ENCODE measurements at places on chromosomes 1 and 21. TPM values are rescaled to one million over a fixed set of nuclear protein-coding genes. Genes with fewer than 3 reads are reported as not detected.

PLOD1 gene
- total RNA-seq, result 36.3 TPM

DNA sequence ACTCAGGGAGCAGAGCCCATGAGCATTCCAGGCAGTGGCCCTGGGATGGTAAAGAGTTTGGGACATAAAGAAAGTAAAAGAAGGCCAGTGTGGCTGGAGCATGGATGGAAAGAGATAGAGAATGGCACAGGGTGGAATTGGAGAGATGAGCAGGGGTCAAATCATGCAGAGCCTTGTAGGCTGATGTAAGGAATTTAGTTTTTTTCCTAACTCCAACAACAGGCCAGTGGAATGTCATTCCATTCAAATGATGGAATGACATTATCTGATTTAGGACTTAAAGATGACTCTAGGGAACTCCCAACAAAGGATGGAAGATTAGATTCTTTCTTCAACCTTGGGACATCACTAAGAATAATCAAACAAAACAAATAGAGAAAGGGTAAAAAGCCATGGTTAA is 12.8 kb upstream of the S100A2 start:
- H3K36me3 ChIP-seq, result no peaks in the 10 kb centered on the region
- H3K27me3 ChIP-seq, result no peaks in the 10 kb centered on the region
- no peak for DNase-seq
- H3K27ac ChIP-seq, result no peak overlapping the region
- H3K4me3 ChIP-seq, result no peak overlapping the region

SYT6 gene
- total RNA-seq, result 0.60 TPM

HHIPL2 gene
- not detected for total RNA-seq

DNA sequence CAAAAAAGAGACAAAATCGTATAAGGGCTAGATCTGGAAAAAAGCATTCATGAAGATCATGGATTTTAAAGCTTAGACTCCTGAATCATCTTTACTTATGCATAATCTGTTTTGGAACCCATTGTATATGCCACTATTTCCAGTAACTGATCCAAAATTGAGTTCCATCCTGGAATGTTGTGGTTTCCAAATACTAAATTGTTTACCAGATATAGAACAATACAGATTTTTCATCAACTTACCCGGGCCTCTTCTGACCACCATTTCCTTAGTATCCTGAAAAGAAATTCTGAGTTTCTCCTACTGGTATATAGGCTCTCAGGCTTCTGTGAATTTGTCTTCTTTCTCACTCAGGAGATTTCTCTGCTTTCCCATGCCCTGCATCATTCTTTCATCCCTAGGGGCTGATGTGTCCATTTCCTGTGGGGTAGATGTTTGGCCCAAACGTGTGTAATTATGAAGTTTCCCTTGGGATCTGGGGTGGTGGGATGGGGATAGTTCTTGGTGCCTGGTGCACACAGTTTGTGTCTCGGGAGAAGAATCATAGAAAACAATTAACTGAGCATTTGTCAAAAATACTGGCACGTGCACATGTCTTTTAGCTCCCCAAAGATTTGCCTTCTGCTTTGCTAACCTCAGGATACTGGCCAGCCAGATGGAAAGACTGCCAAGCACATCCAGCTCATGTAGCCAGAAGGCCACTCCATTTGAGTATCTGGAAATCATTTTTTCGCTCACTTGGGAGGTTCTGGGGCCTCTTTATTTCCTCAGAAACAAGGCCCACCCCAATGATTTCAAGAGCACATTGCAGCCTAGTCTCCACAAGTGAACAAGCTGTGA is 127.8 kb downstream of the NTMT2 start:
- H3K36me3 ChIP-seq, result no peaks in the 10 kb centered on the region
- no peak overlapping the region for H3K4me3 ChIP-seq
- no peaks in the 10 kb centered on the region for H3K27me3 ChIP-seq
- peak; percentile 62 for DNase-seq
- H3K4me1 ChIP-seq, result no peaks in the 10 kb centered on the region

GIPC2 gene
- 1.6 TPM for total RNA-seq

EFNA4 gene
- total RNA-seq, result 0.83 TPM

PTPRU gene
- 51.4 TPM for total RNA-seq

PDPN gene
- total RNA-seq, result 27.9 TPM

DNA sequence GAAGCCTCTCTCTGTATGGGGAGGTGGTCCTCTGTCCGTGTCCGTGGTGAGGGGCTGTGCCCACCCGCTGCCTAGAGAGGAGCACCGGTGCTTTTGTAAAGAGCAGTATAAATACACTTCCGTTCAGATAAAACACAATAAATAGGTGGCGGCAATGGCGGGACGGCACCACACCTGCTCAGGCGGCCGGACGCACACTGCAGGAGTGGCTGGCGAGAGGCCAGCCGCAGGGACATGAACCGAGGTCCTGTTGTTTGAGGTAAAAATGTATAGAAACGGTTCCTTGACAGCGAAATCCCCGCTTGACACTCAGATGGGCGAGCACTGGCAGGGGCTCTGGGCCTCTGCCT is 40.8 kb downstream of the KRTAP10-1 start:
- no peak overlapping the region for H3K4me3 ChIP-seq
- H3K36me3 ChIP-seq, result no peaks in the 10 kb centered on the region
- DNase-seq, result no peak
- no peaks in the 10 kb centered on the region for H3K4me1 ChIP-seq

GRCh38 chr1:183106746-183107145 is 79.3 kb upstream of the LAMC2 start:
- H3K27me3 ChIP-seq, result no peaks in the 10 kb centered on the region
- DNase-seq, result no peak
- no peak overlapping the region for H3K4me3 ChIP-seq
- peaks cover 19% of the 10 kb centered on the region for H3K36me3 ChIP-seq
- peaks cover 64% of the 10 kb centered on the region for H3K4me1 ChIP-seq

- peak overlapping the region; percentile 38 for H3K4me3 ChIP-seq
- no peak overlapping the region for H3K27ac ChIP-seq
- H3K4me1 ChIP-seq, result no peaks in the 10 kb centered on the region
- H3K27me3 ChIP-seq, result no peaks in the 10 kb centered on the region
- DNase-seq, result no peak
These were observed 867 bp downstream of the PTPRC start for GRCh38 chr1:198639671-198640143.

DNA sequence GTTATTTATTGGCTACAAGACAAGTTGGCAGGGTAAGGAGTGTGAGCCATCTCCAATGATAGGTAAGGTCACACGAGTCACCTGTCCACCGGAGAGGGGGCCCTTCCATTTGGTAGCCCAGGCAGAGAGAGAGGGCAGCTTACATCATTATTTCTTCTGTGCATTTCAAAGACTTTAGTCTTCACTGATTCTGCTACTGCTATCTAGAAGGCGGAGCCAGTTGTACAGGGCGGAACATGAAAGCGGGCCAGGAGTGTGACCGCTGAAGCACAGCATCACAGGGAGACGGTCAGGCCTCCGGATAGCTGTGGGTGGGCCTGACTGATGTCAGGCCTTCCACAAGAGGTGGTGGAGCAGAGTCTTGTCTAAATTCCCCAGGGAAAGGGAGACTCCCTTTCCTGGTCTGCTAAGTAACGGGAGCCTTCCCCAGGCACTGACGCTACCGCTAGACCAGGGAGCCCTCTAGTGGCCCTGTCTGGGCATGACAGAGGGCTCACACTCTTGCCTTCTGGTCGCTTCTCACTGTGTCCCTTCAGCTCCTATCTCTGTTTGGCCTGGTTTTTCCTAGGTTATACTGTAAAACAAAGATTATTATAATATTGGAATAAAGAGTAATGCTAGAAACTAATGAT is 36.7 kb downstream of the ZNF695 start:
- H3K27me3 ChIP-seq, result no peaks in the 10 kb centered on the region
- peak overlapping the region; percentile 40 for H3K4me3 ChIP-seq
- DNase-seq, result peak; percentile 62
- H3K27ac ChIP-seq, result no peak overlapping the region
- no peaks in the 10 kb centered on the region for H3K36me3 ChIP-seq

OR2L8 gene
- not detected for total RNA-seq
